ENCODE measurements at places on chromosomes 1 and 21.

GRCh38 chr21:30689822-30690221 is 28.8 kb downstream of the KRTAP21-3 start:
- DNase-seq, result no peak

GRCh38 chr1:90710579-90711536 is 6.2 kb downstream of the BARHL2 start:
- no peak for DNase-seq

- DNase-seq, result no peak
These were observed 66.8 kb downstream of the DOP1B start for GRCh38 chr21:36223451-36223850.

- no peak for DNase-seq
These were observed 97.2 kb downstream of the CAMTA1 start for GRCh38 chr1:6882414-6882813.

GRCh38 chr1:97082160-97082848 is 360.7 kb downstream of the PTBP2 start:
- no peak for DNase-seq

- no peak for DNase-seq
These were observed 13.7 kb downstream of the LGR6 start for GRCh38 chr1:202207292-202207691.

DNA sequence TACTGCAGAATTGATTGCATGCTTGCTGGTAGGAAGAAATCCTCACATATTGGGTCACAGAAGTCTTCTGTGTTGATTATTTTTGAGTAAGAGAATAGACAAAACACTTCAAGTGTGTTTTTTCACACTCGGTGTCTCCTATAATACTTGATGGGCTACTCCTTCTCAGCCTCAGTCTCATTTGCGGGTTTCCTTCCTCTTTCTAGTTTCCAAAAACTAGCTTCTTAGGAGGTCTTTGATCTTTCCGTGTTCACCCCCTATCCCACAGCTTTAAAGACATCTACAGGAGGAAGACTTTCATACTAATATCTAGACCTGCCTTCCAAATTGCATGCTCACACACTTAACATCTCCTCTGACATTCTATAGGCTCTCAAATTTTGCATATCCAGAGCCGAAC is 40.7 kb upstream of the NTPCR start:
- no peak for DNase-seq

DNA sequence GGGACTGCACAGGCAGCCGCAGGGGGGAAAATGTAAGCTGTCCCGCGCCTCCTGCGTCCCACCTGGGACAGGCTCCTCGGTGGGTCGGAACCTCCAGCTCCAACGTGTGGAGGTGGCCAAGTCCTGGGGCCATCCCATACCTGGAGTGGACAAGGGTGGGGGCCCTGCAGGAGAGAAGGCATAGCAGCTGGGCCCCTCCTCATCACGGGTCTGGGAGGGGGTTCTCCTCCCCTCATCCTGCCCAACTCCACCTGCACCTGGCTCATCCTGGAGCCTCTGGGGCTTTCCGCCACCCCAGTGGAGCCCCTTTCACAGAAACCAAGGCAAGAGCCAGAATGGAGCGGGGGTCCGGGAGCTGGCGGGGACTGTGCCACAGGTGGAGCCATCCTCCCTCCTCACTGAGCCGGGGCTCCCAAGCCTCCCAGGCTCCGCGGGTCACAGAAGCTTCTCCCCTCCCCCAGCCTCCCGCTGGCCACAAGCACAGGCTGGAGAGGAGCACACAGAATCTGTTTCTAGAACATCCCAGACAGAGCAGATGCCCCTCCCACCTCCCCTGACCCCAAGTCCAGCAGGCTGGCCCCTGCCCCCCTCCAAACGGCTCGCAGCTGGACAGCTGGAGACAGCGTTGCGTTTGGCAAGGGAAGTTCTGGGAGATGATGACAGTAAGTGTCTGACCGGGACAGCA is 65.8 kb downstream of the MEGF6 start:
- DNase-seq, result no peak

DNA sequence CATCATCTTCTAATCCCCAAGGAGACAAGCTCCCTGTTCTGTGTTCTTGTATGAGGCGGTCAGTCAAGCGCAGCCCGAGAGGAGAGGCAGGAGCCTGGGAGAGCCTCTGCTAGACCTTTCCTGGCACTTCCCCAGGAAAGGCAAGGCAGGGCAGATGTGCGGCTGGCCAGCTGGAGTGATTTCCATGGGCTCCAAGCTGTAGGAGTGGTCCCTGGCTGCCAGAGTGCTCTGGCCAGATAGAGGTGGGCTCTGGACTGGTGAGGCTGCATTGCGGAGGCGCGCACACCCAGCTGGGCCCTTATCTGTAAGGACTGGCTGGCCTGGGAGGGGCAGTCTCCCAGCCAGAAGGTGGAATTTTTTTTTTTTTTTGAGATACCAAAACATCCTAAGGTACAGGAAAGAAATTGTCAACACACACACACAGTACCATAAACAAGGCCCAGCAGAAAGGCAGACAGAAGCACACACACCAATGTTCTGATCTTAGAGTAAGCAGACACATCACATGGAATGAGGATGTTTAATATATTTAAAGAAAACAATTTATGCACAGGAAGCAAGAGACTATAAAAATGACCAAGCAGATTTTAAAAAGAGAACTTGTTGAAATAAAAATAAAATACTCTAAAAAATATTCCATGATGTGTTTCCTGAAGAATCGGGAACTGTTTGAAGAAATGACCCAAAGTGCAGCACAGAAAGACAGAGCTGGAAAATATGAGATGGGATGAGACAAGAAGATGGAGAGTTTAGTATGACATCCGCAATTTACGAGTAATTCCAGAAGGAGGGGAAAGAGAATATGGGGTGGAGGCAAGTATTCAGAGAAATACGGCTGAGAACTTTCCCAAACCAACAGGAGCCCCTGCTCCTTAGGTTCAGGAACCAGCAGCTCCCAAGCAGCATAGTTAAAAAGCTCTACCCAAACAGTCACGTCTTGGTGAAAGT is 13.4 kb downstream of the IBA57 start:
- no peak for DNase-seq

DNA sequence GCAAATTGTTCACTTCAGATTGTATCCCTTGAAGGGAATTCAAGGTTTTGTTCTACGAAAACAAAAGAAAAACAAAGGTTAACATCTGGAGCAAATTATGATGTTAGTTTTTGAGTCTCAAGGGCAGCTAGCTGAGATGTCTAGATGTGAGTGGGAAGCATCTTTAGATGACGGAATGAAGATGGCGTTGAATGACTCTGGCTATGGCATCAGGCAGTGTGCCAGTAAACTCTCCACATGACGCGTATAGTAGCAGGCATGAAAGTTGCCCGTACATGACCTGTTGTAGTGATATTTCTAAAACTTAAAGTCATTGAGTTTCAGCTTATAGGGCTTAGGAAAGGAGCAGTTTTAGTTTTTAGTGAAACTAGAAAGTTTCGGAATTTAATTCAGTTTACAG is 12.3 kb upstream of the SDC3 start:
- DNase-seq, result no peak

- DNase-seq, result no peak
These were observed 58.1 kb downstream of the CAPZB start for GRCh38 chr1:19427087-19427781.

- no peak for DNase-seq
These were observed 68.2 kb downstream of the PSMG1 start for GRCh38 chr21:39114871-39115575.

DNA sequence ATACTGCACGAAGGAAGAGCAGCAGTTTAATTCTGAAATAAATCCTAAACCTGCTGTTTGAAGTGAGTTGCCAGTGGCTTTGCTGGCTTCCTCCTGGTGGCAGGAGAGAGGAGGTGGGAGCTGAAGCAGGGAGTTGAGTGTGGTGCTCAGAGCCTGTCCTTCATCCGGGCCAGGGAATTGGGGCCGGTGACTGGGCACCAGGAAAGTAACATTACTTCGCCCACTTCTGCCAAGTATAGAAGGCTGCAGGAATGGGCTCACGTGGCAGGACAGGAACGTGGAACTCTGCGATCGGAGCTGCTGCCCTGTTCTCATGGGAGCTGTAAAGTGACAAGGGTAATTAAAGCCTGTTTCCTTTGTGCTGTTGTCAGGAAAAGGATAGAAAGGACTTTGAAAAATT is 8.7 kb downstream of the TOR3A start:
- DNase-seq, result no peak

GRCh38 chr1:2104621-2105427 is 54.6 kb downstream of the PRKCZ start:
- DNase-seq, result no peak

DNA sequence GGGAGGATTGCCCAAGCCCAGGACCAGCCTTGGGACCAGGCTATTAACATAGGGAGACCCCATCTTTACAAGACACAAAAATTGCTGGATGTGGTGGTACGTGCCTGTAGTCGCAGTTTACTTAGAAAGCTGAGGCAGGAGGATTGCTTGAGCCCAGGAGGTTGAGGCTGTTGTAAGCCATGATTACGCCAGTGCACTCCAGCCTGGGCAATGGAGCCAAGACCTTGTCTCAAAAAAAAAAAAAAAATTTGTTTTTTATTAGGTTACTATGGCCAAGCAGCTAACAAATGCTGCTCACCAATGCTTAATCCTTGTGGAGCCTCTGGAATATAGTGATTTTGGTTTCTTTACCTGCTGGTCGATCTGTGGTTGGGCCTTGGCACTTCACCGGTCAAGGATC is 8.8 kb downstream of the ARID1A start:
- no peak for DNase-seq
